ENCODE measurements at places on chromosomes 3 and 15. TPM values are rescaled to one million over a fixed set of nuclear protein-coding genes. Genes with fewer than 3 reads are reported as not detected.
A peak's percentile ranks its signal among the peaks of the same experiment; 100 is the strongest.

The SNTN gene
- total RNA-seq, result not detected

The ACAA1 gene
- total RNA-seq, result 26.2 TPM

The IL5RA gene
- 0.78 TPM for total RNA-seq

The SCAANT1 gene
- not detected for total RNA-seq

The ZNF80 gene
- total RNA-seq, result not detected

The EPB42 gene
- 0.94 TPM for total RNA-seq

The LMAN1L gene
- total RNA-seq, result not detected

The COL8A1 gene
- total RNA-seq, result 0.62 TPM

DNA sequence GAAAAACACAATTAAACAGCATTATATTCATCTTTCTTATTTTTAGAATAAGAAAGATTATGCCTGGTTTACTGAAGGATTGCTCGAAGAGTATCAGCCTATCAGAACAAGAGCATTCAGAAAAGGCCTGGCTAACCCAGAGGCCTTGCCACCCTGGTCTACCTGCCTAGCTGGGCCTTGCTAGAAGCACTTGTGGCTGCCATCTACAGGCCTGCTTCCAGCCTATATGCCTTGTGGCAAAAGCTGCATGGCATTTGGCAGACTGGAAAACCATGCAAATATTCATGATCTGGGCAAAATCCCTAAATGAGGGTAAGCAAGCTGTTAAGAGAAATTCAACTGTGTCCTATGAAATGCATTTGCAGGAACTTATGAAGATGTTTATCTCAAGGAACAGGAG is 9.3 kb upstream of the ATP13A4 start:
- no peak for DNase-seq

DNA sequence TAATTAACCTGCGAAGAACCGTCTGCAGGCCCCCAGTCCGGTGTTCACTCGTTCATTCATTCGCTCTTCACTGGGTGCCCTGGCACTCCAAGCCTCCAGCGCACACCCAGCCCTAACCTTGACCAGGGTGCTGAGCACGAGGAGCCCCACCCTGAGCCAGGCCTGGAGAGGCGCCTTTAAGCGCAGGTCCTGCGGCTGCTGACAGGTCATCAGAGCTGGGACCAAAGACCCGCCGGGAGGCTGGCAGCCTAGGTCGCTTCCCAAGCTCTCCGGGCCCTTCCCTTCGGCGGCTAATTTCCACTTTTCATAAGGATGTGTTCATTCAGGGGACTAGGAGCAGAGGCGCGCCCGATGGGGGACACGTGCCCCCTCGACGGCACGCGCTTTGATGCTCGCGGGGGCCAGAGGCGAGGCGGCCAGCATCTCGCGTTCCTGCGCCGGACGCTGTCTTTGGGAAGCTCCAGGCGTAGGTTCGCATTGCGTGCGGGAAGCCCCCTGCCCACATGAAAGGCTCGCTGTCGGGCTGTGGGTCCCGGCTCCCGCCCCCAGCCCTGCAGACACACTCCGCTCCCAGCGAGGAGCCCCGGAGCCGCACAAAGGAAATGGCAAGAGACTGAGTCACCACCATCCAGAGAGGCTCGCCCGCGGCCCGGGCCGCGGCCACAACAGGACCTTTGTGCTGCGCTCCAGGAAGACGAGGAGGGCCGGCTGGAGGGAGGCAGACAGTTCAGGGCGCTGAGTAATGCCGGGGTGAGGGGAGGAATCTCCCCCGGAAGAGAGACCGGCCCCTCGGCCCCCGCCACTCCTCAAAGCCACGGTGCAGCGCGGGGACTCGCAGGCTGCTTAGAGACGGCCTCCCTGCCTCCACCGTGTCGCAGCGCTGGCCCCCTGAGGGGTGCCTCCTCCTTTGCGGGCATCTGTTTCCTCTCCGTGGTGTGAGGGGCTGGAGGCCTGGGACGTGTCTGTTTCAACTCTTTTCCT is 266.4 kb upstream of the HES1 start:
- no peak for DNase-seq

DNA sequence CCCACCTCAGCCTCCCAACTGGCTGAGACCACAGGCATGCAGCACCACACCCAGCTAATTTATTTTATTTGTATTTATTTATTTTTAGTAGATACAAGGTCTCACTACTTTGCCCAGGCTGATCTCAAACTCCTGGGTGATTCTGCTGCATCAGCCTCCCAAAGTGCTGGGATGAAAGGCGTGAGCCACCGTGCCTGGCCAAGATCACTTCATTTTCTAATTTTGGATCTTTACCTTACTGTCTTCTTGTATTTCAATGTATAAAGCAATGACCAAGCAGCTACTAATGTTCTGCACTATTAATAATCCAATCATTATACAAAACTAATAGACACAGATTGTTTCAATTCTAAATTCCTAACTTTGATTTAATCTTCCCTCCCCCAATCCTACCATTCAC is 56.2 kb downstream of the LRRFIP2 start:
- DNase-seq, result no peak

- peak; percentile 13 for DNase-seq
Observed at GRCh38 chr15:40047415-40048210, 8.6 kb upstream of the SRP14 start.

GRCh38 chr15:82995938-82996337 is 9.9 kb downstream of the RAMAC start:
- DNase-seq, result no peak

DNA sequence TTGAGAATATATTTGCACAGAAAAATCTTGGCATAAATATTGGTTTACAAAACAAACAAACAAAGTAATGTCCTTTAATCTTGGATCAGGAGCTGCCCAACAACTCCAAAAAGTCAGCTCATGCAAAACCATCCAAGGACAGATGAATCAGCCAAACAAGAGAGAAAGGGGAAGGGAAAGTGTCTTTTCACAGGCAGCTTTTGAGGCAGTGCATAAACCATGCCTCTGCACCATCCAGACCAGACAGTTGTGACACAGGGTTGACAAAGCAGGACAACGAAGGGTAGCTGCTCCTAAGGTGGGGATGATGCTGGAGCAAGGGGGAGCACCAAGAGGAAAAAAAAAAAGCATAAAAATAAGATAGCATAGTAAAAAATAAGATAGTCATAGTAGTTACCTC is 8.7 kb downstream of the CD86 start:
- DNase-seq, result no peak

DNA sequence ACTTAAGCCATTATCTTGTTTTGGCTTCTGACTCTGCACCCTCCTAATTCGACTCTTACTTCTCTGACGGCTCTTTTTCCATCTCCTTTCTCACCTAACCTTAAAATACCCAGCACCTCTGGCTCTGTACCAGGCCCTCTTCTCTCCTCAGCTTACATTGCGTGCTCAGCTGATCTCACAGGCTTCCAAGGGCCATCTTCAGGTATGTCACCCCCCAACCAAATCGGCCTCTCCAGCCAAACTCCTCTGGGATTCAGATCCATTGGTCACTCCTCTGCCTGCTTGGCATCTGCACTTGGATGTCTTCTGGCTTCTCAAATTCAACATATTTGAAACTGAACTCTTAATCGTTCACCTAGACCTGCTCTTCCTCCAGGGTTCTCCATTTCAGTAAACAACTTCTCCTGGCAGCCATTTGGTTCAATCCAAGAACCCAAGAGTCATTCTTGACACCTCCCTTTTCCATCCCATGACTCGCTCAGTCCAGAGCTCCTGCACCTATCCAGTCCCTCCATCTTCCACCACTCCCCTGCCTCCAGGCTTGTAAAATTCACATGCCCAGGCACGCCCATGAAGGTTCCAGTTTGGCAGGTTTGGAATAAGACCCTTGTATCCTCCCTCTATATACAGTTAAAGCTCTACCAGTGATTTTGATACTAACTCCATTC is 35.2 kb upstream of the SLC41A3 start:
- DNase-seq, result no peak

DNA sequence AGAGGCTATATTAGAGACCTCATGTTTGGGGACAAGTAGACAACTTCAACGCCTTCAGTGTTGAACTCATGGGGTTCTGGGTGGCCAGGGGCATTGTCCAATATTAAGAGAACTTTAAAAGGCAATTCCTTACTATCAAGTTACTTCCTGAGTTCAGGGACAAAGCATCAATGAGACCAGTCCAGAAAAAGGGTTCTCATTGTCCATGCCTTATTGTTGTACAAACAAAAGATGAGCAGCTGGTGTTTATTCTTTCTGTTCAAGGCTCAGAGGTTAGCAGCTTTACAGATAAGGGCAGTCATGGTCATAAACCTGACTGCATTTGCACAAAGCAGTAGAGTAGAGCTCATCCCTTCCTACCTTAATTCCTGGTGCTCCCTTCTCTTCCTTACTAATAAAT is 18.5 kb upstream of the PDHB start:
- DNase-seq, result no peak

DNA sequence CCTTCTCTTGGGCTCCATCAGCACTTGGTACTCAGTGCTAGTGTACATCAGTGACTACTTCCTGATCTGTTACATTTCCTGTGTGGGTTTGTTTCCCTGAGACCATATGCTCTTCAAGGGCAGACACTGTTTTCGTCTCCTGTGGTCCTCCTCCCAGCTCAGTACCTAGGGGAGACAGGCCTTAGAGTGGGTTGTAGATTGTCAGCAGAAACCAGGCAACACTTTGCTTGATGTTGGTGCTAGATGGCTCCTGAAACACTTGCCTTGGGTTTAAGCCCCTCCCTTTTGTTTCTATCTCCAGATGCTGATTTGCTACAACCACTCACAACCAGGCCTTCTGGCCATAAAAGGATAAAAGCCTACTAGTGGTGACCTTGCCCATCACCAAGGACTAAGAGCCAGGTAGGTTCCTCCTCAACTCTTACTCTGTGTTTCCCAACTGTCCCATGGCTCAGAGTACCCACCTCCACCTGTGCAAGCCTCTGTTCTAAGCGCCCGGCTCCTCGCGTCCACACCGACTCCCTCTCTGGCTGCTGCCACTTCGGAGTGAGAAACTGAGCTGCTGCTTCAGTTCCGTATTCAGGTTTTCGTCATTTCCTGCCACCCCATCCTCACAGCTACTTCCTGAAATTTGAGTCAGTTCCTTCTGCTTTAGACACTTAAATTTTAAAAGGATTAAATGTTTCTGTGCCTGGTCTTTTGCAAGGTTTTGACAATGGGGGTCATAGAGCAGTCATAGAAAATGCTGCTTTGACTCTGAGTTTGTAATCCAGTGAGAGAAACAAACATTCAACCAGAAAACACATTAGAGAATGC is at the start of gene HCLS1:
HCLS1 (minus strand) TSS at position 548 of the 816 bp plus-strand sequence. CDS start 2,556 bp downstream, outside the sequence.
- no peak for DNase-seq

GRCh38 chr3:19107719-19108118 is 40.6 kb upstream of the KCNH8 start:
- DNase-seq, result no peak

DNA sequence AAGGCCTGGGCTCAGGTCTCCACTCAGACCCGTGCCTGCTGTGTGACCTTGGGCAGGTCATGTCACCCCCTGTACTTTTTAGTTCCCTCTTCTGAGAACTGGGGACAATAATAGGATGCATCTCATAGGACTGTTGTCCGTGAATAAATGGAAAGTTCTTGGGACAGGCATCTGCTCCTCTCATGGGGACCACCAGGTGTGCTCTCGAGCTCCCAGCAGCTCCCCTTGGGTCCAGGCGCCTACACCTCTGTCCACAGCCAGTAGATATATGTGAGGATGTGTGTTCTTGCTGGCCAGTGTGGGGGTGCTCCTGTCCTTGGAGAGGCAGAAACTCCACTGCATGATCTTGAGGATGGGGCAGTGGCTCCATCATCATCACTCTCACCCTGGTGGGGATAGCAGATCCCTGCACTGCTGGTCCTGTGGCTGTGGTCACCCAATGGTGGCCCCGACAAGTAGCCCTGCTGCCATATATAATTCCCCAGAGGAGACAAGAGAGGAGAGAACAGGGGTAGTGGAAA is 257.6 kb upstream of the TLE3 start:
- no peak for DNase-seq

- no peak for DNase-seq
Observed at GRCh38 chr3:24222165-24222805, 272.4 kb downstream of the THRB start.

GRCh38 chr15:60006203-60006862 is 2.2 kb downstream of the FOXB1 start:
- DNase-seq, result no peak

DNA sequence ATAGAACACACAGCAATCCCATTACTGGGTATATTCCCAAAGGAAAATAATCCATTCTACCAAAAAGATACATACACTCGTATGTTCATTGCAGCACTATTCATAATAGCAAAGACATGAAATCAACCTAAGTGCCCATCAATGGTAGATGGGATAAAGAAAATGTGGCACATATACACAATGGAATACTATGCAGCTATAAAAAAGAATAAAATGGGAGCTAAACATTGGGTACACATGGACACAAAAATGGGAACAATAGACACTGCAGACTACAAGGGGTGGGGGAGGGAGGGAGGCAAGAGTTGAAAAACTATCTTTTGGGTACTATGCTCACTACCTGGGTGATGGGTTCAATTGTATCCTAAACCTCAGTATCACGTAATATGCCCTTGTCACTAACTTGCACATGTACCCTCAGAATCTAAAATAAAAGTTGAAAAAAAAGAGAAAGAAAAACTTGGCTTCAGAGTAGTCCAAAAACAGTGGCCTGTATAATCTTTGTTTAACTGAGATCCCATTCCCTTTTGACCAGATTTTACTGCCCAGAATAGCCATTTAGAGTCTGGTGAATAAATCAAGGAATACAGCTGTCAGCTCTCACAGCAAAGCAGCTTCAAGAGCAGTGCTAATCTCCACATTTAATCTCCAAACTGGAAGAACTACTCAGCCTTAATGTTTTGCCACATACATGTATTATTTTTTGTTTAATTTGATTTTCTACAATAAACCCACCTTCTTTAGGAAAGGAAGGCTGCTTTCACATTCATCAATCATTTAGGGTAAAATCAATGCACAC is 54.5 kb upstream of the XRN1 start:
- no peak for DNase-seq

GRCh38 chr3:115853104-115853503 is 229.8 kb downstream of the GAP43 start:
- DNase-seq, result no peak

- DNase-seq, result no peak
Observed at GRCh38 chr15:76575274-76575673, 238.7 kb downstream of the ISL2 start.

DNA sequence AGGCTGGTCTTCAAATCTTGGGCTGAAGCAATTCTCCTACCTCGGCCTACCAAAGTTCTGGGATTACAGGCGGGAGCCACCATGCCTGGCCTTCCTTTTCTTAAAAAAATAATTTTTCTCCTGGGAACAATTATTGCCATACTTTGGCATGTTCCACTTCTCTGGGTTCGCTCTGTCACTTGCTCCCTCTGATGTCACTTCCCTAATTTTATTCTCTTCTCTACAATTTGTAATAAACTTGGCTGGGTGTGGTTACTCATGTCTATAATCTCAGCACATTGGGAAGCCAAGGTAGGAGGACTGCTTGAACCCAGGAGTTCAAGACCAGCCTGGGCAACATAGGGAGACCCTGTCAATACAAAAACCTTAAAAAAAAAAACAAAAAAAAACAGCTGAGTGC is 6.1 kb upstream of the IMPDH2 start:
- no peak for DNase-seq

- no peak for DNase-seq
Observed at GRCh38 chr3:10855871-10856662, 40.0 kb downstream of the SLC6A11 start.

GRCh38 chr3:24305795-24306467 is 188.7 kb downstream of the THRB start:
- DNase-seq, result no peak

All from occipital lobe (tissue), 3 donors.